ENCODE measurements at places on chromosomes 3 and 15.

GRCh38 chr3:152364237-152364636, 95.5 kb downstream of the MBNL1 start:
- no peak for DNase-seq

DNA sequence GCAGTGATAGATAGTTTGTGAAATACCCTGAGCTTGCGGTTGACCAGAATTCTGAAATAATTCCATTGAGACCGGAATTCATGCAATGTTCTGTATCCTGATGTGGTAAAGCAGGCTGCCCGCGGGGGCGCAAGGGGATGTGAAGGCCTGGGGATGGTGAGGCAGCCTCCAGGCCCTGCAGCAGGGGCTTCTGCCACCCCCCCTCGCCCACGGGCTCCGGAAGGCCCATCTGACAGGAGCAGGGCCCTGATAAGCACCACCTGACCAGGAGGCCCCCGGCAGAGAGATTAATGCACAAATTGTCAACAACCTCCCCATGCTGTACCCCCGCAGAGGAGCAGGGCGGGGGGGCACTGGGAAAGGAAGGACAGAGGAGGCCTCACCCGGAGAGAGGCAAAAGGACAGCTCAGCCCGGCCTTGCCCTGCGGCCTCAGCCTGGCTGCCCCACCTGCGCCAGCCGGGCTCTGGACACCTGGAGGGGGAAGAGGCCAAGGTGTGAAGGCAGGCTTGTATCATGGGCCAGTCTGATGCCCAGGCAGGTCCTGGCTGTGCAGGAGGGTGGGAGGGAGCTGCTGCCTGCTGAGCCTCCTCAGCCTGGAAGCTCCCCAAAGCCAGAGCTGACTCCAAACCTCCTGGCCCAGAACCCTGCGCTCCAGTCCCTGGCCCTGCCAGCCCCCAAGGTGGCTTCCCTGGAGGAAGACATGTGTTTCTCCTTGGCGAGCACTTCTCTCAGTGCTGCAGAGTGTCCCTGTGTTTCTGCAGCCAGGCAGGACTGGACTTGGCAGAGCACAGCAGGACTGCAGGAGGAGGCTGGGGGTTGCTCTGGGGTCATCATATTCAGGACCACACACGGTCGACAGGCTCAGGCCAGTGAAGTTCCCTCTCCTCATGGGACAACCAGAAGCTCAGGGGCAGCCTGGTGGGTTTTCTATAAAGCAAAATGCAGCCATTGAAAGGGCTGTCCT, 46.5 kb downstream of the RPN1 start:
- no peak for DNase-seq

GRCh38 chr3:197007296-197007940, 22.2 kb downstream of the MELTF start:
- DNase-seq = no peak

DNA sequence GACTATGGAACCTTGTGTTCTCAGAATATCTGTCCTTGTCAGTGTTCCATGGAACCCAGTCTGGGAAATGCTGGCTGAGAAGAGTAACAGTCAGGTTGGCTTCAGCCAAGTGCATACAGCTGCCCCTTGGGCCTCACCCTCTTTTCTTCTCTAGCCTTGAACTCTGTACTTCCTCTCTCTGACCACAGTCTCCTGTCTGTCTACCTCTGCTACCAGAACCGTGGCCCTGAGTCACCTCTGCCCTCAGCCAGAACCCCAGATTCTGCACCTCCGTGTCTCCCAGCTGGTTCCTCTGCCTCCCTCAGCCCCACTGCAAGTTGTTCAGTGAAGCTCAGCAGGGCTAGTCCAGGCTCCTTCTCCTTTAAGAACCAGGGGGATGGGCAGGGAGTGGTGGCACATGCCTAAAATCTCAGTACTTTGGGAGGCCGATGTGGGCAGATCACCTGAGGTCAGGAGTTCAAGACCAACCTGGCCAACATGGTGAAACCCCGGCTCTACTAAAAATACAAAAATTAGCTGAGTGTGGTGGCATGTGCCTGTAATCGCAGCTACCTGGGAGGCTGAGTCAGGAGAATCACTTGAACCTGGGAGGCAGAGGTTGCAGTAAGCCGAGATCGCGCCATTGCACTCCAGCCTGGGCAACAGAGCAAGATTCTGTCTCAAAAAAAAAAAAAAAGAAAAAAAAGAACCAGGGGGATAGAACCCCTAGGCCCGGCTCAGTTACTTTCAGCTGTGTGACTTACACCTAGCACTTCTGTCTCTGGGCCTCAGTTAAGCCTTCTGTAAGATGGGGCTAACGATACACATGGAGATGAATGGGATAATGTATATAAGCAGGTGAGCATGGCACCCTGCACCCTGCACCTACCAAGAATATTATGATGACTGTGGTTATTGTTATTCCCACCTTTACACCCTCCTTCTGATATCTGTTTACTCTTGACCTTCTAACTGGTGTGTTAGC, 24.3 kb upstream of the TATDN2 start:
- DNase-seq = no peak

DNA sequence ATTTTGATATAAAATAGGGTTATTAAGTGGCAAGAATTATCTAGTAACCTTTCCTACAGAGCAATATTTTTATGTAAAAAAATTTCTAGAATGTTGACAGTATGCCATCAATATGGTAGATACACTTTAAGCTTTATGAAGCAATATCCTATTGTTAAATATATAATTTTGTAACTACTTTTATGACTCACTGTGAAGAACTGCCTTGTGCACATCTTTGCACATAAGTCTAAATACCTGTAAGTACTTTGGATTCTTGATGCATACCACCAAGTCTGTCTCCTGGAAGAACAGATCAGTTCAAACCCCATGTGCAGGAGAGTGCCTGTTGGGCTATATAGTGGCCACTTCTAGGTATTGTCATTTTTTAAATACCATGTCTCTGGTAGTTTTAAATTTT, 205.7 kb upstream of the EIF1B start:
- DNase-seq = no peak

- DNase-seq = no peak
Observed at GRCh38 chr3:50370594-50370993, 11.3 kb upstream of the TMEM115 start.

- no peak for DNase-seq
Observed at GRCh38 chr15:38520035-38520434, 44.6 kb downstream of the RASGRP1 start.

GRCh38 chr3:102114264-102114979, 265.1 kb downstream of the NFKBIZ start:
- DNase-seq = no peak

DNA sequence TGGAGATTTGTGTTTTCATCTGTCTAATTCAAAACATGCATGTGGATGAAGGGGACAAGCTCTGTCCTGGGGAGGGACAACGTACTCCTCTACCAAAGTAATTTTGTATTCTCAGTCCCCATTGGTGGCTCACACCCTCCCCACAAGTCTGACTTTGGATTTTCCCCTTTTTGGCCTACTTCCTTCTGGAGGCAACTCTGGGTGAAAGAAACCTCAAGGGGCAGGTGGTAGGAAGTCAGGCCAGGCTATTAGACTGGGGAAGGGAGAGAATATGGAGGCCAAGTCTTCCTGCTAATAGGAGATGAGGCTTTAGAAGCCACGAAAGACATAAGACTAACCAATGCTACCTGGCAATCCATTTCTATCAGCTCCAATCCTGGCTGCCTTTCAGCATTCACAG, 124.9 kb upstream of the RASGRP1 start:
- DNase-seq = no peak

- no peak for DNase-seq
Observed at GRCh38 chr3:134315286-134316106, 58.8 kb downstream of the AMOTL2 start.

DNA sequence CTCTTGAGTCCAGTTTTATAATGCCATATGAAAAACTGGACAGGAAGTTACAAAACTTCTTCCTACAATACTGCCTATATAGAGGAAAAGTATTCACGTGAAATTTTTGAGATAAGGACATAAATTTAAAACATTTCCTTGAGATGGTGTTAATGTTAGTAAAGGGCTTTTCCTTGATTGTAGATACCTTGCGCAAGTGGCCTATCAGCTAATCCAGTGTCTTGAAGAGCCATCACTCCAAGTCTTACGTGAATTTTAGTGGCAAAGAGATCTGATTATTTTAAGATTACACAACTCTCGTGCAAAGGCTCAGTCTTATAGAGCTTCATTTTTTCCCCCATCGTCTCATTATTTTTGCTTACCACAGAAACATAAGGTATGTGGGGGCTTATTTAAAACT, 18.4 kb downstream of the C3orf38 start:
- DNase-seq = no peak

DNA sequence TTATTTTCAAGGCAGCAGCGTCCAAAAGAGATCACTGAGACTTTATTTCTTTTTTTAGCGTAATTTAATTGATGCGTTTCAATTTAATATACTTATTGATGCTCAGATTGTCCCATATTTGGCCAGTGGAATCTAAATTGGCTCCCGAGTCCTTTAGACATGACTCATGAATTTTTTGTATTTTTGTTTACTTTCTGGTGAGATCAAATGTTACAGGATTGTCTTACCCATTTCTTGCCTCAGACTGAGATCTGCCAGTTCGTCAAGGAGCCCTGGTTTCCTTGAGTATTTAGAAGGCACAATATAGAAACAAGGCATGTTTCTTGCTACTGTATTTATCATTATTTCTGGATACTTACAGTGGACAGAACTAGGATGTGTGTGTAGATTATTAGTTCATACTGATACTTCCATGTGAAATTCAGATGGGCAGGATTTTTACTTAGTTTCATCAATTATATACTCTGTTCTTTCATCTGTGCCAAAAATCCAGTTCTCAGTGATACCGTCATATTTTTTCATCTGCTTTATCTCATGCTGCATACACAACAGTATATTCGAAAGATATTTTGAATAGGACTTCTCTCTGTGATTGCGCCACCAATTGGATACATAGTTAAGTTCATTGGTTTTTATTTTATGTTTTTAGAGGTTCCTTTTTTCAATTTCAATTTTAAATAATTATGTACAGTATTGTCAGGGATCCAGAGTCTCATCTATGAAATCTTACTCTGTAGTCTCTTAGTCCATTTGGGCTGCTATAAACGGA, 436.9 kb upstream of the C2CD4B start:
- peak; percentile 20 for DNase-seq

GRCh38 chr3:174125267-174125824, 727.8 kb downstream of the NLGN1 start:
- DNase-seq = peak; percentile 35

GRCh38 chr3:14525685-14526631, 14.2 kb downstream of the GRIP2 start:
- peak; percentile 79 for DNase-seq

DNA sequence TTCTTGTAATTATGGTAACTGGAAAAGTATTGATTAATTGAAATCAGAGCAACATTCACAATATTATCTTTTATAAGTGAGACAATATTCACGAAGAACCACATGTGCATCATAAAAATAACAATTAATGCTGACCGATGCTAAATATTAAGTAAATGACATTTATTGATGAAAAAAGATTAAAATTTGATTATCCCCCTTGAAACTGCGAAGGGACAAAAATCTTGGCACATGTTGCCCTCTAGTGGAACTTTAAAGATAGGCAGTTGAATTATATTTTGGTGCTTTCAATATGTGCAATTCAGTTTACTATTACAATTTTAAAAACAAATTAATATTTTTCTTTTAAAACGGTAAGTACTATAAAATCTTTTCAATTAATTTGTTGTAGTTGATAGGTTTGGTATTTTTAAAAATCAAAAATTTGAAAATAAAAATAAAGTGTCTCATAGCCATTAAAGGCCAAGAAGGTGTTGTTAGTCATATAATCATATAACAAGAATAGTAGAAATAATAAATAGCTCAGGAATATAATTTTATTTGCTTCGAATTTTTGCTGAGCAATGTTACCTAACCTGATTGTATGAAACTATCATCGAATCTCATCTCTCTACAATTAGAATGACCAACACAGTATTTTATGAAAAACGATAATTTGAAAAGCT, 270.2 kb downstream of the ROBO1 start:
- peak; percentile 55 for DNase-seq

DNA sequence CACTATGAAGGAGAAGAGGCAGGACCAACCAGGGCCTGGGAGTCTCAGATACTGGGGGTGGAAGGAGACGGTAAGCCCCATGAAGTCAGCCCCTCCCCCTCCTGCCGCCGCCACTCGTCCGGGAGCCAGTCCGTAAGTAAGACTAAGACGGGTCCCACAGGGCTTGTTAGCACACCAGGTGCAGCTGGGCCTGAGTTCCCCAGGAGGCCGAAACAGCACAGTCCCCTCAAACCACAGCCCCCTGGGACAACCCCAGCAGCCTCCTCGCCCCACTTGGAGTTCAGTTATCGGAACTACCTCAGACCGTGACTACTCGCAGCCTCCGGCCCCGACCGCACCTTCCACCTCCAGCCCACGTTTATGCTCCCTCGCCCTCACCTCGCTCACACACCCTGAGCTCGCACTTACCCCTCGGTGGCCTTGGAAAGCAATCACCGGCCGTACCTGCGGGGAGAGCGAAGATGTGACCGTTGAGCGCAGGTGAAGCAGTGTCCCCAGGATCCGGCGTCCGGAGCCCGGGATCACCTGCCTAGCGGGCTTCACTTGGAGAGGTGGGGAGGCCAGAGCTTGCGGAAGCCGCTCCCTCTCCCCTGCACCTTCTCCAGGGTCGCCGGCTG, 557 bp downstream of the ELL3 start:
- no peak for DNase-seq

DNA sequence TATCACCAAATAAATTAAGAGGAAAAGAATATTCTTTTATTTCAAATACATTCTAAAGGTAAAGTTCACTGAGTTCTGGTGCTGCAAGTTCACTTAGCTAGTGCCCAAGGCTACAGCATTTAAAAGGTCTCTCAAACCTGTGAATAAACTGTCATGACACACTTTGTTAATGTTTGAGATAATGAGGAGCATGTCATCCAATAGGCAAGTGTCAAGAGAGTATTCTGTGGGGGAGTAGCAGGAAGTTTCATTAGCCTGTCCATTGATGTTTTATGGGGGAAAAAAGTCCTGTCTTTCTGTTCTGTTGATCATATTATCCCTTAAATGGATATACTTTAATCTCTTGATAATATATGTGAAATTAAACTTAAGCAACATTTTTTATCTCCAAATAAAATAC, 4.0 kb downstream of the SPESP1 start:
- DNase-seq = no peak

DNA sequence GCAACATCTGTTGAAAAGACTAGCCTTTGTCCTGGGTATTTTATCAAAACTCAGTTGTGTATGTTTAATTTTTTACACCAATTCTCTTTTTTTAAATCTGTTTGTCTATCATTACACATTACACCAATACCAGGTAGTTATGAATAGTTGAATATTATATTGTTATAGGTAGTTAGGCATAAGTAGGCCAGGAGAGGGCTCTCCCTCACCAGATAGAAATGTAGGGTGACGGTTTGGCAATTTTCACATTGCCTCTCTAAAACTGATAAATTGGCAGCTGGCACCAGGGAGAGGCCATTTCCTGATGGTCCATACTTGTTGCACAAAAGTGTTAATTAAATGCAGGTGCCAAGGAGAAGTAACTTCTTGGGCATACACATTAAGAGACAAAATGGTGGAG, 483.1 kb upstream of the EPHA6 start:
- DNase-seq = no peak
